ENCODE measurements at places on chromosomes 2 and 18.

- DNase-seq: no peak
Observed at GRCh38 chr2:210606001-210606400, 49.6 kb downstream of the CPS1 start.

DNA sequence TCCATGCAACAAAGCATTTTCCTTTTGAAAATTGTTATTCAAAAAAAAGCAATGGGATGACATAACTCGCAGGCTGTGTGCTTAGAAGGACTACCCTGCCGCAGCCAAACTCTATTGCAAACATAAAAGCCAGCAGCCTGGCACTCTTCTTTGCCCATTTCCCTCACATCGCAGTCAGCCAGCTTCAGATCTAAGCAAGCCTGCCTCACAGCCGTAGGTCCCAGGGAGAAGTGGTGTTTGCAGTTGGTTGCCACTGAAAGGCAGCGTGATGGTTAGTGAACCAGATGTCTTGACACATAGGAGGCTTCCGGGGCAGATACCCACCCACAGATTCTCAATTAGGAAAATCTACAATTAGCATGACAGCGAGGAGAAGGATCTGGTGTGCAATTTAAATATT lies 655.2 kb downstream of the RNF144A start:
- DNase-seq: no peak

GRCh38 chr2:62923242-62923641 lies 127.4 kb upstream of the OTX1 start:
- DNase-seq: no peak

GRCh38 chr2:221044781-221045180 lies 527.3 kb downstream of the EPHA4 start:
- no peak for DNase-seq

- peak; percentile 53 for DNase-seq
Observed at GRCh38 chr2:8480915-8481314, 200.9 kb upstream of the ID2 start.

DNA sequence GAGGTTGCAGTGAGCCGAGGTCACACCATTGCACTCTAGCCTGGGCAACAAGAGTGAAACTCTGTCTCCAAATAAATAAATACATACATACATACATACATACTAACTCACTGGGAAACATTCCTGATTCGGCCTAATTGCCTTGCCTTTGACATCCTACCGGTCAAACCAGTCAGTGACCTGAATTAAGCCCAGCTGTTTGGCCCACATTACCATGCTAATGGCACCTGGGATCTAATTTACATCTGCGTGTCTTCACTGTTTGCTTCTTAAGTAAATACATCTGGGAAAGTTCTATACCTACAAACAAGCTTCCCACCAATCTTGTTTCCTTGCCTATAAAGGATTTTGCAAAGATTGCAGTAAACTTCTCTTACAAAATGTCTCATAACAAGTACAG lies 230.2 kb upstream of the ZC3H15 start:
- no peak for DNase-seq

GRCh38 chr18:7889515-7889914 lies 322.4 kb downstream of the PTPRM start:
- DNase-seq: no peak

DNA sequence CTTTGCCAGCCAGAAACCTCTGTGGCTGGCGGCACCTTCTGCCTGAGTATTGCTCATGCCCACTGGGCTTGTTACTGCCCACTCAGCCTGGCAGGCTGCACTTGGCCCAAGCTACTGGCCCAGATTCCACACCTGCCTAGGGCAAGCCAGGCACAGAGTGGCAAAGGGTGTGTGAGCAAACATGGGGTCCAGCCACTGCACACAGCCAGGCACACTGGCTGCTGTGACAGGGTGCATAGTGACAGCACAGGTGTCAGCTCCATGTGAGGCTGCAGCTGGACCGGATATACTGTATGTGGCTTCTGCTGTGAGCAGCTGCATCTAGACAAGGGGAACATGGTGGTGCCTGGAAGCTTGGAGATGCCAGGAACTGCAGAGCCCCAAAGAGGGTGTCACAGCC lies 113.9 kb downstream of the COPS8 start:
- DNase-seq: peak; percentile 78

DNA sequence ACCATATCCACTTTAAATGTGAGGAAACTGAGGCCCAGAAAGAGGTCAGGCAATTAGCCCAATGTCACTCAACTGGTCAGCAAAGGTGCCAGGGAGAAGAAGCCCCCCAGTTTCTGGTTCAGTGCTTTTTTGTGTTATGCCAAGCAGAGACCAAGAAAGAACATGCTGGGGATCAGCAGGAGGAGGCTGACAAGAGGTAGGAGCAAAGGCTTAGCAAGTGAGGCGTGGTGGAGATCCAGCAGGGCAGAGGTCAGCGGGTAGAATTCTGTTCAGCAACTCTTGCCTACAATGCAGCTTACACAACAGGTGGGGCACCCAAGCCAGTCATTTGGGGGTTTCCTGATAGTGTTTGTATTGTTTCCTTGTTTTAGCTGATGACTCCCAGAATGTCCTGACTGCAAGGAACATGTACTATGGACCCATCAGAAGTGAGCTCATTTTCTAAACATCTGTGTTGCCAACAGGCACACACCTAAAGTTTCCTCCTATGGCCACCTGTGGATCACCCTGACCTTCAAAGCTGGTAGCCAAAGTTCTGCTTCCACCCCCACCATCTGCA lies 28.2 kb downstream of the LPIN2 start:
- DNase-seq: no peak

DNA sequence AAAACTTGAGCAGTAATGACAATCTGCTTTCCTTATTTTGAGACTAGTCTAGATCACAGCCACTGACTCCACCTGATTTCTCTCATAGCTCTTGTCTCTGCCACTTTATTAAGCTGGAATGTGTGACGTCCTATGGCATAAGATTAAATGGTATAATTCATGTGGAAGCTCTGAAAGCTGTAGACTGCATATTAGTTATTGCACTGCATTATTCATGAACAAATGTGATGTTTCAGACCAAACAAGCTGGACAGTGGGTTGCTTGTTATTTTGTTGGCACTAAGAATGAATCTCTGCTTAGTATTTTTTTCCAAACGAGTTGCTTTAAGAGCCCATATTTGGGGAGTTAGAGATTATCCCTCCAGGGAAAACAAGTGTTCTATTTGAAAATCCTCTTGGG lies 1218.5 kb downstream of the SUCLG1 start:
- DNase-seq: no peak

- no peak for DNase-seq
Observed at GRCh38 chr2:237639052-237639835, 11.9 kb downstream of the LRRFIP1 start.

DNA sequence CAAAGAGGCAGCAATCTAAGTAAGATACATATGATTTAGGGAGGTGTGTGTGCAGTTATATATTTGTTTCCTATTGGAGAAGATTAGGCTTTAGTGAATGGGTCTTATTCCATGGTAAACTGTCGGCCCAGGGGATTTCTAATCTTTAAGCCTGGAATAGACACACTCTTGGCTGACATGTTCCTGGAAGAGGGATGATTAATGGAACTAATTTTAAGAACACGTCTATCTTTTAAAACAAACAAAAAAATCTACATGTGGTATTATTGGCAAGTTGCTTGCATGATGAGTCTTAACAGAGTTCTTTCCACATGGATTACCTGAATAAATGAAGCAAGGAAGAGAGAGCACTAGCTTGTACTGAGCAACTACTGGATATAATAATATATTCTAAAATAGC lies 114.2 kb upstream of the NT5C1B start:
- DNase-seq: no peak

GRCh38 chr2:190838492-190838910 lies 42.1 kb upstream of the GLS start:
- DNase-seq: no peak

DNA sequence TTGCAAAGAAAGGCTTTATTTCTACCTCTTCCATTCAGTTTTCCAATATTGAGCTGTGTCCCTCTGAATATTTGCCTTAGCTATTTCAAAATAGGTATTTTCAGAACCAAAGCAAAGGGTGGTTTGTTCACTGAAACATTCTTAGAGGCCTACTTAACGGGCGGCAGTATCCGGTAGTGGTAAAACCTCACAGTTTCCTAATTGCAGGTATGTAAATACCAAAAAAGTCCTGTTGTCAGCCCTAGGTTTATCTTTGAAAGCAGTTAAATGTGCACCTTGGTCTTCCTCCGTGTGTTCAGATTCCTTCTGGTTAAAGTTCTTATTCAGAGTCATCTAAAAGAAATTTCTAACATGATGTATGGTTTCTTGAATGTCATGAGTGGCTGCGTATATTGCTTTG lies 38.9 kb downstream of the CCNT2 start:
- no peak for DNase-seq

DNA sequence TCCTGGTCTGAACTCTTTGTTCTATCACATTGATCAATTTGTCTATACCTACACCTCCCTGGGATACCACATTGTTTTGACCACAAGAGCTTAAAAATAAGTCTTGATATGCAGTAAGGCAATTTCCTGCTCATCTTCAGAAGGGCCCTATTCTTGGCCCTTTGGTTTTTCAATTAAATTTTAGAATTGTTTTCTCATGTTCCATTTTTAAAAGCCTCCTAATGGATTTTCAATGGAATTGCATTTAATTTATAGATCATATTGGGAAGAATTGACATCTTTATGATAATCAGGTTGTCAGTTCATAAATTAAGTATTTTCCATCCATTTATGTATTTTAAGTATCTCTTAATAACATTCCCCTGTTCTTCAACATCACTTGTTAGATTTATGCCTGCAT lies 47.6 kb upstream of the EPAS1 start:
- no peak for DNase-seq

DNA sequence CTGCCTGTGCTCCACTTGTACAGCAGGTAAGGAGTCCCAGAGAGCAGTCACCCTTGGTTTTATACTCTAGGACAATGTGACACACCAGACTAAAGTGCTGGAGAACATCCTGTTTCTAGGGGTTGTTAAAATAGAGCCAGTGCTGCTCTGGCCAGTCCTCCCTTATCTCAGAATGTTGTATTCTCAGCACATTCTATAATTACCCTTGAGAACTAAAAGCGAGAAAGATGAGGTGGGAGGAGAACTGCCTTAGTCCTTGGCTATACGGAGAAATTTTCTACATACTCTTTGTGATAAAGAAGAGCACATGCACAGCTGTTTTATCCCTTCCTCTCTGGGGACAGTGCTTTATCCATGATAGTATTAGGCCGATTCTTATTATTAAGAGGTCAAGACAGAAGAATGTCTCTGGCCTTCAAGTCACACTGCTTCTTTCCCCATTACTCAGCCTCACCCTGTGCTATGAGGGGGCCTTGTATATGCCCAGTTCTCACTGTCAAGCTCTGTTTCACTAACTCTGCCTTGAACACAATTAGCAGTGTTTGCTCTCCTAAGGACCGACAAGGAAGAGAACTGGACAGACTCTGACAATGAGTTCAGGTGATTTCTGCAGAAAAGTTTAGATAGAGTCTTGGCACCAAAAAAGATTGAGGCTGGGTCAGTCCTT lies 385.8 kb downstream of the TRIB2 start:
- DNase-seq: no peak
